Inflammatory macrophage (primary cell): ENCODE measurements at places on chromosomes 5 and 9.

GRCh38 chr9:112348257-112349007, 15.0 kb upstream of the PTBP3 start:
- peak; percentile 78 for DNase-seq

GRCh38 chr5:159545156-159545555, 214.9 kb upstream of the IL12B start:
- DNase-seq: peak; percentile 46

DNA sequence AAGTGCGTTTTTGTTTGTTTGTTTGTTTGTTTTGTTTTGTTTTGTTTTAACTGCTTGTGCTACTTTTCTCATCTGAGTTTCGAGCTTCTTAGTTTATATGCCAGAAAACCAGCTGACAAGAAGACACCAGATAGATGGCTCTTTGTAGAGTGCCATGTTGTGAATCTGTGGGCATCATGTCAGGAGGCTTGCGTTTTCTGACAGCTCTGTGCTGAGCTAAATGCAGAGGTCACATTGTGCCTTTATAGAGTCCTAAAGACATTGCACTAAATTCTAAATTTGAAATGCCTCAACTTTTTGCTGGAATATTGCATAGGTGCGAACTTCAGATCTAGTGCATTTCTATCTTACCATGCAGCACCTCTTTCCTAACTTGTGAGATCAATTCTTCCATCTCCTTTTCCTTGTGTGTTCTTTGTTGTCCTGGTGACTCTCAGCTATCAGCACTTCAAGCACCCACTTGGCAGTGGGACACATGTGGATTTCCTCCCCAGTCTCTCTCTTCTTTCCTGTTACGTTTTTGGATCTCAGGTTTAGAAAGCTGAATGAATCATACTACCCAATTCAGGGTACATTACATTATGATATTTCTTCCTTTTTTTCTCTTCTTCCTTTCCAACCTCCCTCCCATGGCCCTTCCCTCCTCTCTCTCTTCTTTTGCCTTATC, 379.0 kb upstream of the RPS23 start:
- DNase-seq: no peak

GRCh38 chr5:79831381-79832309, 142.0 kb downstream of the CMYA5 start:
- no peak for DNase-seq

DNA sequence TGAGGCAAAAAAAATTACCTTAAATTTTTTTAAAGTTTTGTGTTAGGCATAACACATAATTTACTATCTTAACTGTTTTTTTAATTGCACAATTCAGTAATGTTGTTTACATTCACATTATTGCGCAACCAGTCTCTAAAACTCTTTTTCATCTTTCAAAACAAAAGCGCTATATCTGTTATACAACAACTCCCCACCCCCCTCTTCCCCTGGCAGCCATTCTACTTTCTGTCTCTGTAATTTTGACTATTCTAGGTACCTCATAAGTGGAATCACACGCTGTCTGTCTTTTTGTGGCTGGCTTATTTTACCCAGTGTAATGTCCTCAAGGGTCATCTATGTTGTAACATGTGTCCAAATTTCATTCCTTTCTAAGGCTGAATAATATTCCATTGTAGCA, 241.5 kb upstream of the DMRT1 start:
- DNase-seq: no peak

DNA sequence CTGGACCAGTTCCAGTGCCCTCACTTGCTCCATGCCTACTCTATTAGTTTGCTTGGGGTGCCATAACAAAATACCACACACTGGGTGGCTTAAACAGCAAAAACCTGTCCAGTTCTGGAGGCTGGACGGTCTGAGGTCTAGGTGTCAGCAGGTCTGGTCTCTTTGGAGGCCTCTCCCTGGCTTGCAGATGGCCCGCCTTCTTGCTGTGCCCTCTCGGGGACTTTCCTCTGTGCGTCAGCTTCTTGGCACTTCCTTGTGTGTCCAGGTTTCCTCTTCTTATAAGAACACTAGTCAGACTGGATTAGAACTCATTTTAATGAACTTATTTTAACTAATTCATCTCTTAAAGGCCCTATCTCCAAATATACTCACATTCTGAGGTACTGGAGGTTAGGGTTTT, 97.2 kb downstream of the CARTPT start:
- DNase-seq: no peak

- peak; percentile 69 for DNase-seq
Observed at GRCh38 chr9:128055344-128056040, 11.6 kb downstream of the NAIF1 start.

DNA sequence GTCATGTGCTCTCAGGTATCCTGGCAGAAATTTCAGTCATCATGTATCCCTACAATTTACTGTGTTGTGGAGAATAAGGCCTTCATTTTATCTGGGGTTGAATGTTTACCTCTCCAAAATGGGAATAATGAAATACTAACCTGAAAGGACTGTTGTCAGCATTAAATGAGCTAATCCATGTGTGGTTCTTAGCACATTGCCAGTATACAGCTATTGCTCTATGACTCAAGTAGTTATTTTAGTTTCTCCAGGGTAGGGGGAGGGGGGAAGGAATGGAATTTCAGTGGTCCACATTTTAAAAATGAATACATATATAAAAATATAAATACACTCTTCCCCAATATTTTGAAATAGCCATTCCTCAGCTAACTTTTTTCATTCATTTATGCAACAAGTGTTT, 3.5 kb downstream of the PAM start:
- no peak for DNase-seq

GRCh38 chr5:143402017-143402552, 1.4 kb downstream of the NR3C1 start:
- DNase-seq: peak; percentile 5

DNA sequence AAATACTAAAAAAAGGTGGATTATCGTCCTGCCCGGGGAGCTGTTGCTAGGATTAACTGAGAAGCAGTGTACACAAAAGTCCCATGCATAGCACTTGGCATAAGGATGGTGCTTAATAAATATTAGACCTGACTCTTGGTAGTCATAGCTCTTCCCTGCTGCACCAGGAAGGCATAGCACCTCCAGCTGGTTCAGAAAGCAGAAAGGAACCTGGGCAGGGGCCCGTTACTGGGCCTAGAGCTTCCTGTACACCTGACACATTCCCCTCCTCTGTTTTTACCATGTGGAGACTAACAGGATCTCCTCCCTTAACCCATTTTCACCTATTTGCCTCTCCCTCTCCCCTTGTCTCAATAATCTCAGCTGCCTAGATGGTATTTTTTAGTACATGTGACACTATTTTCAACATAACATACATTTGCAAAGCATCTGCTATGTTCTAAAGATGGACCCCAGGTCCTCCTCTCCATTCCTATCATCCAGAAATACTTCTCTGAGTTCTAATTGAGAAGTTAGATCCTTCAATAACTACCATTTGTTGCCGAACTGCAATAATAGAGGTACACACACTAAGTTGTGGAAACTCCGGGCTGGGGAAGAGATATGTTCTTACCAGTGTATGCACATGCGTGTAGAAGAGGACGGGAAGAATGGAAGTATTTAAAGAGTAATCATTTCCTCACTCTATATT, 3.2 kb upstream of the ANP32B start:
- no peak for DNase-seq

DNA sequence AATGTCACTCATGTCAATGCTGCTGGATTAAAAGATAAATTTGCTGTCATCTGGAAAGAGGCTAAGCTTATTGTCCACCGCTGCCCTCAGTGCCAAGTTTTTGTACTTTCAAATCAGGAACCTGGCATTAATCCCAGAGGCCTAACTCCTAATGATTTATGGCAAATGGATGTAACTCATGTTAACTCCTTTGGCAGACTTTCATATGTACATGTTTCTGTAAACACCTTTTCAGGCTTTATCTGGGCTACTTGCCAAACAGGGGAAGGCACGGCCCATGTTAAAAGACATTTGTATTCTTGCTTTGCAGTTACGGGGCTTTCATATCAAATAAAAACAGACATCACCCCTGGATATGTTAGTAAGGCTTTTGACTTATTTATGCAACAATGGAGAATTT, 608.0 kb upstream of the ACO1 start:
- no peak for DNase-seq

DNA sequence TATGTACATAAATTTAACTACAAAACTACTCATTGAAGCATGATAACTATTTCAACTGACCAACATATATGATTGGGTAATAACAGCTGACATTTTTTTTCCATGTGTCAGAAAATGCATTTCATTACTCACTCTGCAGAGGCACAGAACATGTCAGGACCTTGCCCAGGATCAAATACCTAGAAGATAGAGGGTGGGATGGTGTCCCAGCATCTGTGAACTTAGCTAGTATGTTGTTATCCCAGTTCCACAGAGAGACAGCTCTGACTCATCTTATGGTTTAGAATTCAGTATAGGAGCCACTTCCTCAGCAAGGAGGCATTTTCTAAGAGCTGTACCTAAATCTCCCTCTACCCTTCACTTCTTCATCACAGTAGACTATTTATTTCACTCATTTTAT, 1198.6 kb upstream of the ACO1 start:
- DNase-seq: no peak

- no peak for DNase-seq
Observed at GRCh38 chr5:99936911-99937310, 598.3 kb upstream of the FAM174A start.

GRCh38 chr9:79812099-79812498, 240.3 kb downstream of the TLE4 start:
- DNase-seq: no peak

GRCh38 chr5:135350536-135350935, 48.5 kb downstream of the MACROH2A1 start:
- no peak for DNase-seq

DNA sequence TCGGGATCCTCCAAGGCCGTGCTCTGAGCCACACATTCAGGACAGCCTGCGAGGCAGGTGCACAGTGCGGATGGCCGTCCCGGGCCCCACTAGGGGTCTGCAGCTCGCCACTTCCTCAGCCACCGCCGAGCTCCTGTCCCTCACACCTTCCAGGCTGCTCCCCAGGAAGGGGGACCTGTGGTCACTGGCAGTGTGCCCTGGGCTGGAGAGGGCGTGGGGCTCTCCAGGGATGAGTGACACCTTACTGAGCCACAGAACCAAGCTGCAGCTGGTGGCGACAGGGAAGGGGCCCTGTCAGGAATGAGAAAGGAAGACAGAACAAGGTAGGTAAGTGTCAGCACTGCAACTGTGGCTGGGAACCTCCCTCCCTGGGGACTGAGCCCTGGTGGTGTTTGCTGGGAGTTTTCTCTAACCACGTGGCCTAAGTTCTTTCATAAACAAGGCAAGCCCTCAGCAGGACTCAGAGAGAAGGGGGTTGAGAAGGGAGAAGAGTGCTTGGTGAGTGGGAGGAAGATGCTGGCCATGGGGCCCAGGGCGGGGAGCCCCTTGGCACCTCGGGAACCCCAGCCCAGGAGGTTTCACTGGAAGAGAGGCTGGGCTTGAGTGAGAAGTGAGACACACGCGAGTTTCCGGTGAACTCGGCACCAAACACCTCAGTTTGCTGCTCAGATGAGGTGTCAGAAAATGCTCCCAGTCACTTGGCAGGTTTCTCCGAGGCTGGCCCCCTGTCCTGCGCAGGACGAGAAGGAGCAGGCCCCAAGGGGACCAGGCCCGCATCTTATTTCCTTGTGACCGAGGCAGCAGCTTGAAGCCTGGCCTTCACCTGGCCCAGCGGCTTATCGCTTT, 5.2 kb downstream of the IL13 start:
- DNase-seq: no peak

DNA sequence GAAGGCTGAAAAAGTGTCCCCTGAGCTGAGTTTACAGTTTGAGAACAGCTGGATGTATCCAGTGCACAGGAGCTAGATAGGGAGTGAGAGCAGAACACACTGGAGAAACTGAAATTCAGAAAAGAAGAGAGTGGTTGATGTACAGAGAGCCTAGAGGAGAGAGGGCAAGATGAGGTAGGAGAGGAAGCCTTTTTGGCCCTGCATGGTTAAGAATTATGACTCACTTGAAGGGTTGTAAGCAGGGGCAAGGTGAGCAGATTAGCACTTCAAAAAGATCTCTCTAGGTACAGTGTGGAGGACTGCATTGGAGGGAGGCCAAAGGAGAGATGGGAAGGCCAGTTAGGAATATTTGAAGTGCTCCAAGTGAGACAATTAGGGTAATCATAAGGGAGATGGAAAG, 25.2 kb downstream of the MCC start:
- no peak for DNase-seq

DNA sequence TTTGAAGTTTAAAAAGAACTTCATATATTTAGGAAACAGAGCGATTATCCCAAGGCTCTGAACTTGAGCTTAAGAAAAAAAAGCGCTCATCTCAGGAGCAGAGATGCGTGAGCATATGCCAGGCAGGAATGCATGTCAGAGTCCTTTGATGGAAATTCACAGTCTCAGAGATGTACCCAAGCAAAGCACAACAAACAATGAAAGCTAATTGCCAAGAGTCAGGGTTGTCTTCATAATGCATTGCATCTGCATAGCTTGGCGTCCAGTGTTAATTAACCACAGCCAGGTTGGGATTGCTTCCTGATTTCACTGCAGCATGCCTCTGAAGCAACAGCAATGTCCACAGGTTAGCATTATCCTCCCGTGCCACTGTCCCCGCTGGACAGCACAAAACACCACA, 907.0 kb upstream of the DMAC1 start:
- no peak for DNase-seq

DNA sequence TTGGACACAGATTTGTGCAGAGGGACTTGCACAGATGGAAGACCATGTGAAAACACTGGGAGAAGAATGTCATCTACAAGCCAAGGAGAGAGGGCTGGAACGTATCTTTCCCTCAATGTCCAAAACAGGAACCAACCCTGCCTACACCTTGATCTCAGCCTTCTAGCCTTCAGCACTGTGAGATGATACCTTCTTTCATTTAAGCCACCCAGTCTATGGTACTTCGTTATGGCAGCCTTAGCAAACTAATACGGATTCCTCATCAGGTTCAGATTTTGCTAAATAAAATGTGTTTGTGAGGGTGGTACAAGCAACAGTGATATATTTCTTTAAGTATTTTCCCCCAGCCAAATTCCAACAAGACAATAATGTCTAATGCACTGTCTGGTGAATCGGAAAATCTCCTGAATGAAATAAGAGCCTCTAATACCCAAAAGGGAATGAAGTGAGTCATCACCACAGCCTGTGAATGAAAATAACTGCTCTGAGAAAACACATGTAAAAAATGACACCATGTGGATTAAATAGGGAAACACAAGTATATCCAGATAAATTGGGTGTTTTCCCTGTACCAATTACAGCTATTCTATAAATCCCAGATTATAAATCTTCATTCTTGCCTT, 182.8 kb upstream of the TARS1 start:
- no peak for DNase-seq

DNA sequence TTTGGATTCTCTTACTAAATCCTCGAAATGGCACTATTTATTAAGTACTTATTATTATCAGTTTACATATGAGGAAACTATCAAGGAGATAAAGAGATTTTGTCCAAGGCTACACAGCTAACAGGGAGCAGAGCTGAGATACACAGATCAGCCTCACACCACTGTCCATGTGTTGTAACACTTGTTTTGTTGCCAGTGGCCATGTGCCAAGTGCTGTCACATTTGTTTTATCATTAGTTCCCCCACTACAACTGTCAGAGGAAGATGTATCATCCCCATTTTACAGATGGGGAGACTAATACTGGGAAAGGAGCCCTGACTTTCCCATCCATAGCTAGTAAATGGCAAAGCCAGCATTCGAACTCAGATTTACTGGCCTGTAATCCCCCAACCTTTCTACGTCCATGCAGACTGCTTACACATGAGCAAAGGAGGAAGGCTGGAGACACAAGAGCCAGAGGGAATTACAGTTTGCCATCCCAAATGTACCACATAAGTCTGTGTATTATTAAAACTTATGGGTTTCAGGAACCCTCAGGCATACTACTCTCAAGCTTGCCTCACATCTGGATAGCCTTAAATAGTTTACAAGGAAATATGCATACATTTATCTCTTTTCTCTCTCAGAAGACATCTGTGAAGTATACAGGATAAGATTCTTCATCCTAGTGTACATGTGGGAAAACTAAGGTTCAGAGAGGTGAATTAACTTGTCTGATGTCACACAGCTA, 25.1 kb downstream of the PAPPA start:
- no peak for DNase-seq
